Fibroblast of skin of right quadriceps (primary cell): ENCODE measurements at places on chromosomes 3 and 15.
A peak's percentile ranks its signal among the peaks of the same experiment; 100 is the strongest.

GRCh38 chr15:74889390-74889882, 406 bp upstream of the MPI start:
- DNase-seq: peak; percentile 41

DNA sequence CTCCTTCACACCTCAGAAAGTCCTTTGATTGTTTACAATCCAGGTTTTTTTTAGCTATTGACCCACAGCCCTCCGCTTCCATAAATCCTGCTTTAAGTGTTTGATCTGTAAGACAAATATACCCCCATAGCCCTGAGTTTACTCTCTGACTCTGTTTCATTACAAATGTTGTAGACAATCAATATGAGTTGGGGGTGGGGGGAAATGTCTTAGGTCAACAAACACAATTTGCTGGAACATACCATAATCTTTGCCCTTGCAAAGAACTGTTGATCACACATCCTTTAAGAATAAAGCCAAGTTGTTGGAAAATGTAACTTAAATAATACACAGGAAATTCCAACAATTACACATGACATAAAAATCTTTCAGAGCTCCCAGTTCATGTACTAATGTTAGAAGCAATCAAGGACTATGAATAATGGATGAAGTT, 301.8 kb upstream of the SEMA6D start:
- peak; percentile 65 for DNase-seq

DNA sequence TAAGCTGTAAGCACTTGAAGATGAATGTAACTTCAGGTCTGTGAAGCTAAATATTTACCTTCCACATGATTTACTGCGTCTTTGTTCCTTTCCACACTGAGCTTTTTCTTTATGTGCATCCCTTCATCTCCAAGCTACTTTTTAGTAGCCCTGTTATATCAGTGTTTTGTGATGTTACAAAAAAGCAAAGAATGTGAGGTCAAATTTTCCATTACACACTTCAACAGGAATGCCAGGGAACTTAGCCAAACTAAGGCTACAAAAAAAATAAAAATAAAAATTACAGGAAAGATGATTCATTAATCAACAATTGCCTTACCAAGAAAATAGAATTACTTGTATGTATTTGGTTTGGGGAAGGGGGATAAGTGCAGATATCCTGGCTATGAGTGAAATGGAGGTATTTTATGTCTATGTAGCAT, 73.0 kb downstream of the FILIP1L start:
- peak; percentile 96 for DNase-seq

GRCh38 chr3:132038198-132038825, 3.5 kb upstream of the CPNE4 start:
- DNase-seq: peak; percentile 6

DNA sequence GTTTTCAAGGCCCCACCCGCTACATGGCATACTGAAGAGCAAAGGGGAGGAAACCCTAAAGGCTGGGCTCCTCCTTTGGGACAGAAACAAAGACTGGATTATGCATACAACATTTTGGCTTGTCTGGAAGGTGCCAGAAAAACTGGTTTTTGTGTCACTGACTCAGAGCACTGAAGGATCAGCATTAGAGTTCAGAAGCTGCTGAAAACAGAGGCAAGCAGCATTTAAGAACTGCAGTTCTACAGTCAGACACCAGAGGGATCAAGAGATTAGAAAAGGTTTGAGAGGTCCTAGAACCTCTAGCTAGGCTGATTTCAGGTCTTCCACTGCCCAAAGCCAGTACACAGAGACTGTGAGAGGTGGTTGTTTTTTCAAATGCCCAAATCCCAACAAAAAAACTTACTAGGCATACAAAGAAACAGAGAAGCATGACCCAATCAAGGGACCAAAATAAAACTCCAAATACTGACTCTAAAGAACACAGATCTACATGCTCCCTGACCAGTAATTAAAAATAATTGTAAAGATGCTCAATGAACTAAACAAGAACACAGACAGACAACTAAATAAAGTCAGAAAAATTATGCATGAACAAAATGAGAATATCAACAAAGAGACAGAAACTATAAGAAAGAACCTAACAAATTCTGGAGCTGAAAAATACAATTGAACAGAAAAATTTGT, 91.2 kb downstream of the SENP2 start:
- DNase-seq: peak; percentile 72

- peak; percentile 86 for DNase-seq
These were observed 3.0 kb downstream of the SLC51A start for GRCh38 chr3:196219194-196219969.

GRCh38 chr3:13139471-13140065, 66.3 kb upstream of the IQSEC1 start:
- no peak for DNase-seq

- DNase-seq: peak; percentile 11
These were observed 264.4 kb downstream of the TIGIT start for GRCh38 chr3:114558271-114558670.

- no peak for DNase-seq
These were observed 22.1 kb downstream of the CLEC3B start for GRCh38 chr3:45048244-45048643.

DNA sequence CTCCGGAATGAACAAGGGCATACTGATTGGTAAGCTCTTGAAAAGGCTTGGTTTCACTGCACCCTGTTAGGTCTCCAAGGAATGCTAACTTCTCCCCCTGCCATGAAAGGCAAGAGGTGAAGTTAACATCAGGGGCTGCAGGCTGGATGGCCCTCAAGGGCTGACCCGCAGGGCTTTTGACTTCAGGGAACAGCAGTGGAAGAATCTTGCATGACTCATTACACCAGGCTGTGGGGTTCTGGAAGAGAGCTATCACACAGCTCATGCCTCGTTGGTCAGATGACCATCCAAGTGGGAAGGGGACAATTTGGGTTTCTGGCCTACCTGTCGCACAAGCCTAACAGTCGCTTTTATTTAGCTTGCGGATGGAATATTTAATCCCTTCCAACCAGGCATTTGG, 23.6 kb upstream of the ATG7 start:
- DNase-seq: no peak

GRCh38 chr3:57756528-57757401, 656 bp downstream of the SLMAP start:
- peak; percentile 69 for DNase-seq

- peak; percentile 84 for DNase-seq
These were observed 63.0 kb downstream of the CHSY1 start for GRCh38 chr15:101188637-101189408.

GRCh38 chr3:13069495-13069894, 3.7 kb downstream of the IQSEC1 start:
- no peak for DNase-seq

DNA sequence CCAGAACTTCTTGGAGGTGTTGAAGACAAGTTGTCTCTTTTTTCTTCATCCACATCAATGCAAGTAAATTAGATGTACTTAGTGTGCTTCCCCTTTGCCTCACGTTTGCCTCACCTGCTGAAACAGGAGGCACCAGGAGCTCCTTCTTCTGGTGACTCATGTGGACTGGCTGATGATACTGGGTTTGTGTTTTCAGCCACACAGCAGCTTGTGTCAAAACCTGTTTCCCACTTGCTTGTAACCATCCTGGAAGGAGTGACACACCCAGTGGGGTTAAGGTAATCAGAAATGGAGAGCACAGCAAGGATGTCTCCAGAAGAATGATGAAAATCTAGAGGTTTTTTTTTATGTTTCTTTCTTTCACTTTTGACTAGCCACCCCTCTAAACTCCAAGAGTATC, 143.3 kb upstream of the RBMS3 start:
- no peak for DNase-seq

- no peak for DNase-seq
These were observed 19.9 kb downstream of the PLA2G4F start for GRCh38 chr15:42136513-42136912.
